ENCODE measurements at places on chromosomes 5 and 9.

DNA sequence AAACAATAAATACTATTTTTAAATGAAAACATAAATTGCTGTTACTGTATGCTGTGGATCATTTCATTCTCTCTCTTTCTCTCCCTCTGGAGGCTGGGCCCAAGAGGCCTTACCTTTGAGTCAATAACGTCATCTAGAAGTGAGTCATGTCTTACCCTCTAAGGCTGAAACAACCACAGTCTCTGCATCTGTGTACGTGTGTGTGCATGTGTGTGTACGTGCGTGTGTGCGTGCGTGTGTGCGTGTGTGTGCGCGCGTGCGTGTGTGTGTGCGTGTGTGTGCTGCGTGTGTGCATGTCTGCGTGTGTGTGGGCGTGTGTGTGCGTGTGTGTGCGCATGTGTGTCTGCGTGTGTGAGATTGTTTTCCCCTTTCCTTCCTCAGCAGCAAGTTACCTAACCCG is 13.6 kb upstream of the IL17B start:
- DNase-seq: no peak

DNA sequence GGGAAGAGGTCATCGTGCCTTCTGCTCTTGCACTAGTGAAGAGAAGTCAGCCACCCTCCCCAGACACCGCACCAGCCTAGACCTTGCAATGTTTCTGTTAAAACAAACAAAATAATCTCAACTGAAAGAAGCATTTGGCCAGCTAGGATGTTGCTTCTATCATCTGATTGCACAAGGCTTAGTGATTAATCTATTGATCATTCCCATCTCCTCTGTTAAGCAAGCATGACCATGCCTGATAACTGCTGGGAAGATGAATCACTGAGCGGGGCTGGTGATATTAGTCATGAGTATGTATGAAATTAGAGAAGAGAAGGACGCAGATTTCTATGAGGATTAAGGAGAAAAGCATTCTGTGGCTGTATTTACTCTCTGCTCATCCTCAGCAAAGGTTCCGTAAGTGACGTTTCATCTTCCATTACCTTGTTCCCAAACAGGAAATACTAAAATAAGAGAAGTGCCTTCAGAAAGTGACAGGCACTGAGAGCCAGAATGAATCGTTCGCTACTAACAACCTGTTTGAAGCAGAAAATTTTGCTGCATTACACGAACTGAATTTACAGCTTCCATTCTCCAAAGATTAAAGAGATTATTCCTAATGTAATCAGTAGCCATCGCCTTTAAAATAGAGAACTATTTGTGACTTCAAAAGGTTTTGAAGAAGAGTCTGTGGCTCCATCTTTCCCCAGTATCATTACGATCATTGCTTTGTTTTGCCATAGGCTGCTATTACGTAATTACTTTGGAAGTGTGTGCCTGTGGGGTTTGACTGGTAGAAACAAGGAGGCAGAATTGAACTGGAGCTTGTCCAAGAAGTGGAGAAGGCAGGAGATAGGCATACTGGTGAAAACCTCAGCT is 219.1 kb downstream of the MED10 start:
- no peak for DNase-seq

- DNase-seq: no peak
These were observed 549.0 kb upstream of the NUDT12 start for GRCh38 chr5:104111632-104112031.

DNA sequence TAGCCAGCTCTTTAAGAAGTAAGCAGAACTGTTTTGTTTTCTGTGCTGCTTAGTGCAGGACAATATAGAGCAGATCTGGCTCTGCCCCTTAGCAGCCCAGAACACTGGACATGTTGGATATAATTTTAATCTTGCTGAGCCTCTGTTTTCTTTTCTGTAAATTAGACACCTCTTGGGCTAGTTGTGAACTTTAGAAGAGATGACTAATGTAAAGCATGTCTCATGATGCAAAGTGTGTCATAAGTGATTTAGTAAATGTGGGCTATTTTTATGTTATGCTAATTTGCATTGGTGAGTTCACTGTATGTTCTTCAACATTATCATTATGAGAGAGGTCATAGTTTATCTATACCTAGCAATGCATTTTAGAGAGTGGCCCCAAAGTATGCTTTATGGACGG is 156.1 kb upstream of the ADAMTSL1 start:
- no peak for DNase-seq

DNA sequence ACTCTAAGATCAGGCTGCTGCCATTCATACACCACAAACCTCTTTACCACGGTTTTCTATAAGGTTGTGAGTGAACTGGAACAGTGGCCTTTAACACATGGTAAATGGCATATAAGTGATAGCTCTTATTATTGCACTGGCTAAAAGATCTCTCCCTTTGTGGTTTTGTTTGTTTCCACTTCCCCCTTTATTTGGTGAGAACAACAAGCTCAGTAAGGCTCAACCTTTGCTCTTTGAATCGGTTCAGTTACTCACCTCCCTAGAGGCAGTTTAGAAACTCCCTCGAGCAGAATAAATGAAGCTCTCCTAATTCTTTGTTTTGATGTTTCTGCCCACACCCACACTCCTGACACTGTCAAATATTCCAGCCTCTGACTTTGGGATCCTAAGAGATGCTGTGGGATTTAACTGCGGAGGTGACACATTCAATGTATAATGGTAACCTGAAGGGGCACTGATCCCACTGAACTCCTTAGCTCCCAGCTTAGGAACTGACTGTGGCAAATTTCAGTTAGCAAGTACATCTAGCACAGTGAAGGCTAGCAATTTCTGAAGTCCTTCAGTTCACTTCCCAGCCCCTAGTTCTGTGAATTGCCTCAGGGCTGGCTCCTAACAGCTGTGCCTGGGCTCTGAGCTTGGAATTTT is 22.5 kb upstream of the RAD23B start:
- no peak for DNase-seq

GRCh38 chr9:9002826-9003583 is 1203.4 kb upstream of the DMAC1 start:
- no peak for DNase-seq

DNA sequence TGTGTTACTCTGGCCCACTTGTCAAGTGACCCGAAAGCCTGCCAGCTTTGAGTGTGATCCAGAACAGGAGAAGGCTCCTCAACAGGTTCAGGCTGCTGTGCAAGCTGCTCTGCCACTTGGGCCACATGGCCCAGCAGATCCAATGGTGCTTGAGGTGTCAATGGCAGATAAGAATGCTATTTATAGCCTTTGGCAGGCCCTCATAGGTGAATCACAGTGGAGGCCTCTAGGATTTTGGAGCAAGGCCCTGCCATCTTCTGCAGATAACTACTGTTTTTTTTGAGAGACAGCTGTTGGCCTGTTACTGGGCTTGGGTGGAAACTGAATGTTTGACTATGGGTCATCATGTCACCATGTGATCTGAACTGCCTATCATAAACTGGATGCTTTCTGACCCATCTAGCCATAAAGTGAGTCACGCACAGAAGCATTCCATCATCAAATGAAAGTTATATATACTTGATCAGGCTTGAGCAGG is 180.8 kb downstream of the CARTPT start:
- DNase-seq: no peak

DNA sequence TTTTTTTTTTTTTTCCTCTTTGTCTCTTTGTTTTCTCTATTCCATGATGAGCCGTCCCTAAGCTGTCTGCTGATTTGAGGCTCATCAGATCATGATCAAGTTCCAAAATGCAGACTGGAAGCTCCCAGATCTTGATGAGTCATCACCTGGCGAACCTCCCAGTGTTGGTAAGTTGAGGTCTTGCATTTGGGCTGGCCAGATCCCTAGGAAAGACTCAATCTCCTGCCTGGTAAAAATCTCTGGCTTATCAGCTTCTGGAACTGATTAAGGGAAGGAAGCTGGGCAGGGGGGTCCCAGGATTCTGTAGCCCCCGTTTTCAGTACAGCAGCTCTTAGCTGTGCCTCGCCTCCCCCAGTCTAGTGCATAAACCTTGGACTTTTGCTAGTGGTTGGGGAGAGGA is 69.0 kb downstream of the TSPAN17 start:
- DNase-seq: no peak

DNA sequence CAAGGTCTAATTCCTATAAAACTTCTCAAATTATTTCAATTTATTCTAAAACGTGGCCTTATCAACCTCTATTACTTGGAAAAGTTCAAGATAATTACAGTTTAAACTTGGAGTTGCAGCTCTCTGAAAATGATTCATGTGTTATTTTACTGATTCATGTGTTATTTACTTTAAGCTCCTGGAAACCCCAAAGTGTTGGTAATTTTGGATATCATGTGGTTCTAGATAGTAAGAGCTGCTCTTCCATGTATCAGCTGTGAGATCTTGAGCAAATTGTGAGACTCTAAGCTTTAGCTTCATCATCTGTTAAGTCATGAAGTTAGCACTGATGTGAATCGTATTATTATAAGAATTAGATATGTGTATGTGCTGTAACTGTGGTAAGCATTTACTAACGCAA is 749.2 kb downstream of the TLE4 start:
- DNase-seq: no peak

DNA sequence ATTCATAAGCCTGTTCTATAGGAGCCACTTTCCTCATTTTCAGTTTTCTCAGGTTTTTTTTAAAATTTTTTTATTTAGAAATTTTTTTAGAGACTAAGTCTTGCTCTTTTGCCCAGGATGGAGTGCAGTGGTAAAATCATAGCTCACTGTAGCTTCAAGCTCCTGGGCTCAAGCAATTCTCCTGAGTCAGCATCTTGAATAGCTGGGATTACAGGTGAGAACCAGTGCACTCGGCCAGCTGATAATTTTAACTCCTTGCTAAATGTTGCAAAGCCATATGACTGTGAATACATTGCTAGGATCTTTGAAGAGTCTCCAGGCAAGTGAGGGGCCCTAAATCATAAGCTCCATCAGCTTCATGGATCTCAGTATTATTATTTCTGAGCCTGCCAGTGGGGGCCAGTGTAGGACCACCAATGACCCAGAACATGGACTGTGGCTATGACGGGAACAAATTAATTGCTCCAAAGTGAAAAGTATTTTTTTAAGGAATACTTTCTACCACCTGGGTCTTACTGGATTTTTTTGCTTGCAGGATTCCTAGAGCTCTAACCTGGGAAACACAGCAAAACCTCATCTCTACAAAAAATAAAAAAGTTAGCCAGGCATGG is 5.7 kb upstream of the GAPVD1 start:
- no peak for DNase-seq

DNA sequence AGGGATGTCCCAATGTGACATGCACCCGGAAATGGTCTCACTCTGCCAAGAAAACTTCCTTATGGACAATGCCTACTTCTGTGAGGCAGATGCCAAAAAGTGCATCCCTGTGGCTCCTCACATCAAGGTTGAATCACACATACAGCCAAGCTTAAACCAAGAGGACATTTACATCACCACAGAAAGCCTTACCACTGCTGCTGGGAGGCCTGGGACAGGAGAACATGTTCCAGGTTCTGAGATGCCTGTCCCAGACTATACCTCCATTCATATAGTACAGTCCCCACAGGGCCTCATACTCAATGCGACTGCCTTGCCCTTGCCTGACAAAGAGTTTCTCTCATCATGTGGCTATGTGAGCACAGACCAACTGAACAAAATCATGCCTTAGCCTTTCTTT is 37.6 kb upstream of the CCDC152 start:
- DNase-seq: no peak

- DNase-seq: no peak
These were observed 309.6 kb downstream of the DTWD2 start for GRCh38 chr5:118678746-118679145.

GRCh38 chr5:164555809-164556208 is 1050.4 kb downstream of the MAT2B start:
- DNase-seq: no peak

GRCh38 chr5:90345684-90346083 is 63.9 kb downstream of the CETN3 start:
- DNase-seq: no peak

DNA sequence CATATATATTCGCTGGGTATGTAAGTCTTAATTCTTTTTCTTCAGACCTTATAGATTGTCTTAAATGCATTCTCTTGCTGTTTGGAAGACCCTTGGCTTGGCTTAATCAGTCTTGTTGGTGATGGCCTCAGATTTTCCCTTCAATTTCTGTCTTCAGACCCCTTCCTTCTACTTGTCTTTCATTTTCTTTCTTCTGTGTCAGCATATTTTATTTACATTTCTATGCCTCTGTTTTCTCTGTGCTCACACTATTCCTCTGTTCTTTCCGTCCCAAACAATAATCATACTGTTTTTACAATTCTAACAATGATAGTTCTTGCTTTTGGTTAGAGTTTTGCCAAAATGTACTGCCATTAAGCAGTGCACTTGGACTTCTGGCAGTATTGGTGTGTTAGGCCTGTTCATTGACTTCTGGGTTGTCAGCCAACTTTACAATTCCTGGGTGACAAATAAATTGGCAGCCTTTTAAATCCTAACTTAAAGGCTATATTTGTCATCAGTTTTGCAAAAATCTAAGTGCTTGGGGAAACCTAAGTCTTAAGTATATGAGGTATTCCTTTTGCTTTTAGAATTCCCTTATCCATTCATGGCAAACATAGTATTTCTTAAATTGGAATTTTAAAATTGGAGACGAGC is 8.0 kb downstream of the SRFBP1 start:
- DNase-seq: no peak

DNA sequence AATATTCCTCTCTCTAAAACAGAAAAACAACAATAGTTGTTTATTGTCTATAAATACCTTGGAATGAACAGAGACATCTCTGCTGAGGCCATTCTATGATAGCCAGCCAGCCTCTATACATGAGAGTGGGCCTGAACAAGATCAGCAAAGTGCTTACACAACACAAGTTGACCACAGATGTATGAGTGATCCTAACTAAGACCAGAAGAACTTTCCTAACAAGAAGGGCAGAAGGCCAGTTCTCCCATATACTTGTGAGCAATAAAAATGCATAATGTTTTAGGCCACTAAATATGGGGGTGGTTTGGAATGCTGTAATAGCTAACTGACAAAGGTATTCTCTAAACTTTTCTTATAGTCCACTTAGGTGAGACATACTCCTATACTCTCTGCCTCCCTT is 345.7 kb downstream of the SPATA31D1 start:
- DNase-seq: no peak

DNA sequence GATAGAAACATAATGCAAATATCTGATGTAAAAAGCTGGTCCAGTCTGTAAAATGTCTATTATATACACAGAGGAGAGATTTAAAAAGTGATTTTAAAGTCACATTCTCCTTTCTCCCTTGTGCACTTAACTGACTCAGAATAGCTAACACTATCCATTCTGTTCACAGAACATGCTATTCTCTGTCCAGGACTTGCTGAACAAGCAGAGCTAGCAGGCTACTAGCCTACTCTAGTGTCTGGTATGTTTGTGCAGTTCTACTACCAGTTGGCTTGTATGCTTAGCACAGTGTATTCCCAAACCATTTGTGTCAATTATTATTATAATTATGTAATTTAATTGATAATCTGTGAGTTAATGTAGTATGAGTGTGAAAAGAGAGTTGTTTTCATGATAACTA is 161.7 kb upstream of the NUDT12 start:
- no peak for DNase-seq

GRCh38 chr9:91611582-91611981 is 187.9 kb upstream of the NFIL3 start:
- DNase-seq: no peak

All from stimulated activated CD4-positive, alpha-beta T cell treated with anti-CD3 and anti-CD28 coated beads, Interleukin-4, amount 100 ng/mL, for 1 hour (primary cell).